ENCODE measurements at places on chromosomes 7 and 10. TPM values are rescaled to one million over a fixed set of nuclear protein-coding genes. Genes with fewer than 3 reads are reported as not detected.

Gene LRRC61
- total RNA-seq: 27.1 TPM

Gene SDK1
- total RNA-seq: 0.20 TPM

Gene NANOS1
- 1.8 TPM for total RNA-seq

Gene ZNF37A
- 23.8 TPM for total RNA-seq

Gene MALRD1
- total RNA-seq: not detected

Gene CYP26A1
- not detected for total RNA-seq

Gene SCART1
- total RNA-seq: 2.0 TPM

Gene FBXO24
- total RNA-seq: 0.21 TPM

Gene SPACDR
- 4.2 TPM for total RNA-seq

Gene ZNF239
- total RNA-seq: not detected

Gene FZD1
- total RNA-seq: 0.29 TPM

Gene TPK1
- total RNA-seq: 10.7 TPM

Gene SUGCT
- total RNA-seq: 0.74 TPM

Gene KCND2
- total RNA-seq: not detected

Gene SPDYE2
- 0.53 TPM for total RNA-seq

Gene PRKG1
- total RNA-seq: not detected

Gene SFR1
- 12.1 TPM for total RNA-seq

Gene TMEM209
- 43.9 TPM for total RNA-seq

Gene OR2A5
- total RNA-seq: not detected

Gene SLC35B4
- 22.7 TPM for total RNA-seq
